Left kidney (tissue), 8 donors: ENCODE measurements at places on chromosomes 2 and 18.

- no peak for DNase-seq
Measured at GRCh38 chr18:13565228-13565627, 161.1 kb downstream of the FAM210A start.

DNA sequence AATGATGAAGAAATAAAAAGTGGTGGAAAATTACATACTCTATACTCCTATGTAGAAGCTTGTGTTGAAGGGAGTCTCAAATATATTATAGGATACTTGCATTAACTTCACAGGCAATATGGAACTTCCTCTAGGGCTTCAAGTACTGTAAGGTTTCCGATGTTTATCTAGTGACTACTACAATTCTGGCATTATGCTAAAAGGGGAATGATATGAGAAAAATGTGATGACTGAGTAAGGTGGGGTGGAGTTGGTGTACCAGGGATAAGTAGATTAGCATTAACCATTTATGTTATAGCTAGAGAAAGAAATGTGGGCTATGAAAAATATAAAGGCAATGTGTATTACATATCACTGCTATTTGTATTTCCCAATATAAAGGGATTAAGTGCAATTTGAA is 229.5 kb downstream of the DCC start:
- no peak for DNase-seq

GRCh38 chr2:212626371-212626918 is 87.8 kb upstream of the ERBB4 start:
- DNase-seq = no peak

DNA sequence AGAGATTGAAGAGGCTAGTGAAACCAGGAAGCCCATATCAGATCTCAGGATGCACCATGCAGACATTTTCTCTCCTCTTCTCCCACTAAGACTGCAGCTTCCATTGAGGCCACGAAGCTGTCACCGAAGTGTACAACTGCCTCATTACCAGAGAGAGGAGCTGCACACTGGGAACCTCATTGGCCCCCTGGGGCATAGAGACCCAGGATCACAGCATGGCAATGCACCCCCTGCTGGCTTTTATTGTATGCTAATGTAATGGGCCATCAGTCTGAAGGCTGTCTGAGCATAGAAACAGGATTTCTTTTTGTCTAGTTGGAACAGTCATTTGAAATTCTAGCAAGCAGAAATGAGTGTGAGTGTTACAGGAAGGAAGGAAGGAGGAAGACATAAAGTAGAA is 861.6 kb upstream of the CELF4 start:
- DNase-seq = no peak

DNA sequence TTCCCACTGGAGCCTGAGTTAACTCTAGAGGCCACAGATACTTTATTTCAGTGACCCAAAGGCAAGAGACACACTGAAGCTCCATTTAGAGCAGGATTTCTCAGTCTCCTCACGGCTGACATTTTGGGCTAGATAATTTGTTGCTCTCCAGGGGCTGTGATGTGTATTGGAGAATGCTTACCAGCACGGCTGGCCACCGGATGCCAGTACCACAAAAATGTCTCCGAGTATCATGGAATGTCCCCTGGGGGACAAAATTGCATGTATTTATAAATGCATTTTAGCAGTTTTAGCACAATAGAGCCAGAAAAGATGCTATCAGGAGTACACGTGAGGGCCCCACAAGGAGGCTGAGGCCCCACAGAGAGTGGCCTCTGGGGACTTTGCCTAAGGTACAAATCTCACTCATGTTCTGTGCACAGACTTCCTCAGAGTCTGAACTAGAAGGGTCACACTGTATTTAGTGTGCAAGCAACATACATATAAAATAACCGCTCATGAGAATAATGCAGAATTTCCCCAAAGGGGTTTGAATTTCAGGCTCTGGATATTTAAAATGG is 20.5 kb upstream of the DCC start:
- DNase-seq = no peak

- DNase-seq = no peak
Measured at GRCh38 chr2:108910011-108910431, 79.0 kb downstream of the EDAR start.
